ENCODE measurements at places on chromosomes 4 and X.

- no peak for DNase-seq
These were observed 39.8 kb upstream of the ASMTL start for GRCh38 chrX:1492421-1493012.

DNA sequence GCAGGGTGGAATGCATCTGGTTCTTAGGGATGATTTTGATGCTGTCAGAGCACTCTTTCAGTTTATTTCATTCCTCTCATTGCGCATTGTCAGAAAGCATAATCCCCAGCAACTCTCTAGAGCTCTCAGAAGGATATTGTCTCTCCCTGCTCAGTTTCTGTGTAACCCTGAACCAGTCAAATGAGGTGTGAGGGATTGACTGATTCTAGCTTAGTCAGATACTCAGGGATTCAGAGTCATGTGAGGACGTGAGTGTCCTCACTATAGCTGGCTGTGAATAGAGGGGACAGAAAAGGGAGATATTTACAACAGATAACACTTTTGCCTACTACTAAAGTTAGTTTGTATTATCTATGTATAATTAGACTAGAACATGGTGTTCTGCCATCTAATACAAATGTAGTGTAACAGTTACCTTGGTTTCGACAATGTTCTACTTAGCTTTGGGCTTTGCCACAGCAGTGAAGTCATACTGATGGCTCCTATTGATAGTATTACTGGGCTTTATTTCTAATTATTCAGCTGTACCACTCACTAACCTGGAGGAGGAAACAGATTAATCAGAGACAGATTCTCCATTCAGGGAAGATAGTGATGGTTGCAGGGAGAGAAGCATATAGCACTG is 19.5 kb downstream of the AP1AR start:
- no peak for DNase-seq

DNA sequence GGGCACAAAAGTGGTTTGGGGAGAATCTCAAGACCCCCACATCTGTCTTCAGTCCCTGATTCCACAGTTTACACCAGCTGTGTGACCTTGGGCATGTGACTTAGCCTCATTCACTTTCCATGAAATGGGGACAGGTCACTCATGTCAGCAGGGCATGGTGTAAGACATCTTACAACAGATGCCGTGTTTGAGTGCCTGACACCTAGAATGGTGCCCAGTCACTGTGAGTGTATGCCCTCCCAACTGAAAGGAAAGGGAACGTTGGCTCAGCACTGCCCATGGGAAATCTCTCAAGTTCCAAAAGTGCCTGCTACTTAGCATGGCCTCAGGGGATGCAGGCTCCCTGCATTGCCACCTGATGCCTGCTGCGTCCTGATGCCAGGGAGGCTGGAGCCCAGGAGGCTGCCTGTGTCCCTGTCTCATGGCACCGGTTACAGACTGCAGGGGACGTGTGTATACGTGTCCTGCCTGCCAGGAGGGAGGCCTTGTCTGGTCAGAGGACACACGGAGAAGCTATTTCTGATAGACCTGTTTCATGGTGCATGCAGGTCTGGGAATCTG is 32.2 kb downstream of the RNF4 start:
- no peak for DNase-seq

DNA sequence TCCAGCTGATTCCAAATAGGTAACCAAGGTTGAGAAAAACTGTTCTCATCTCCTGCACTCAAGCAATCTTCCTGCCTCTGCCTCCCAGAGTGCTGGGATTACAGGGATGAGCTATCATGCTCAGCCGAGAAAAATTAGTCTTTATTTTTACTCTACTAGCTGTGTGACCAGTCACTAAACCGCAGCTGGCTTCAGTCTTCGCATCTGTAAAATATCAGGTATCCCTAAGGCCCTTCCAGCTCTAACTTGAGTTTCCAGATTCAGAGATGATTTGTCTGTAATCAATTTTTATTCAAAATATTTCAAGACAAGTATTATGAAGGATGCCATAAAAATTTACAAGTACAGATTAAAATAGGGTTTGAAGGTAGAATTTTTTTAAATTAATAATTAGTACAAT is 3.5 kb downstream of the ADH6 start:
- DNase-seq: no peak

GRCh38 chr4:85747882-85748491 is 273.0 kb downstream of the ARHGAP24 start:
- DNase-seq: no peak

DNA sequence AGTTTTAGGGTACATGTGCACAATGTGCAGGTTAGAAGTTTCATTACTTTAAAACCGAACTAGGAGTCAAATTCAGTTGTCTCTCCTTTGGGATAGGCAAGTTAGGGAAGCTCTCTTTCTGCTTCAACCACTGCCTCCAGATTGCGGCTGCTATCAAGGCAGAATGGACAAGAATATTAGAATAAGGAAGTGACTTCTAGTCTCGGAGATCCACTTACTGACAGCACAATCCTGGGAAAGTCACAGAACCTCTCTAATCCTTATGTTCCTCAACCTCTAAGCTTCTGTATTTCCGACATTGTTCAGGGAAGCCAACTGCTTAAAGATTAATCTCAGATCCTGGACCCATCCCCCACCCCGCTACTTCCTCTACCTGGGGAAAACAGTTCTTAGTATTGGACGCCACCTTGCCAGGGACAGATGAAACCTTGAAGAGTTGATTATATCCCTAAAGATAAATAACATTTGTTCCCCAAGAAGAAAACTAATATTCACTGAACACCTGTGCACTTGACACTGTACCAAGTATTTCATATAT is 2.1 kb downstream of the NUP62CL start:
- no peak for DNase-seq

DNA sequence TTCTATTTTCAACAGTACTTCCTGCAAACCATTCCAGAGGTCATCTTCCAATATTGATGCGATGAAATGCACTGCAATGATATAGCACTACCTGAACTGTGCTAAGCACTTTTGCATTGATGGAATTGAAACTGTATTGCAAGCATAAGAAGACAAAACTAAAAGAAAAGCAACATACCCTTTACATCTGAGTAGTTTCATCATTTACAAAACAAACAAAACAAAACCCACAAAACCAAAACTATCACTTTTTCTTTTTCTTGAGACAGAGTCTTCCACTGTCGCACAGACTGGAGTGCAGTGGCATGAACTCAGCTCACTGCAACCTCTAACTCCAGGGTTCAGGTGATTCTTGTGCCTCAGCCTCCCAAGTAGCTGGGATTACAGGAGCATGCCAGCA is 120.1 kb upstream of the NAP1L5 start:
- no peak for DNase-seq

DNA sequence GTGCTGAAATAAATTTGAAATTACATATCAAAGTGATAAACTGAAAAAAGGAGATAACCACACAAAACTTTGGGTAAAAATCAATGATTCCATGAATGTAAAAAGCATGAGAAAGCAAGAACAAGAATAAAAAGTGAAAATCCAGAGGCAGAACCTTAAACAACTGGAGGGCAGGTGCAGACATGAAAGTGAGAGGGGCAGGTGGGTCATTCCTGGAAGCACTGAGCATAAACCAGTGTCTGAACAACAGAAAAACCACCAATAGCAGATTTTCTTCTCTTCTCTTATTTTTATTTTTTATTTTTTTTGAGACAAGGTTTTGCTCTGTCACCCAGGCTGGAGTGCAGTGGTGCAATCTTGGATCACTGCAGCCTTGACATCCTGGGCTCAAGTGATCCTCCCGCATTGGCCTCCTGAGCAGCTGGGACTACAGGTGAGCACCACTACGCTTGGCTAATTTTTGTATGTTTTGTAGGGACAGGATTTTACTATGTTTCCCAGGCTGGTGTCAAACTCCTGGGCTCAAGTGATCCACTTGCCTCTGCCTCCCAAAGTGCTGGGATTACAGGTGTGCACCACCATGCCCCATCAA is 46.8 kb upstream of the GPR78 start:
- DNase-seq: no peak

GRCh38 chr4:95910749-95911148 is 70.9 kb downstream of the PDHA2 start:
- no peak for DNase-seq

All from activated T-cell treated with anti-CD3 and anti-CD28 coated beads for 4 hours (primary cell).